ENCODE measurements at places on chromosomes 7 and 10.

GRCh38 chr7:36802459-36803135, 78.3 kb upstream of the AOAH start:
- DNase-seq = peak; percentile 25

DNA sequence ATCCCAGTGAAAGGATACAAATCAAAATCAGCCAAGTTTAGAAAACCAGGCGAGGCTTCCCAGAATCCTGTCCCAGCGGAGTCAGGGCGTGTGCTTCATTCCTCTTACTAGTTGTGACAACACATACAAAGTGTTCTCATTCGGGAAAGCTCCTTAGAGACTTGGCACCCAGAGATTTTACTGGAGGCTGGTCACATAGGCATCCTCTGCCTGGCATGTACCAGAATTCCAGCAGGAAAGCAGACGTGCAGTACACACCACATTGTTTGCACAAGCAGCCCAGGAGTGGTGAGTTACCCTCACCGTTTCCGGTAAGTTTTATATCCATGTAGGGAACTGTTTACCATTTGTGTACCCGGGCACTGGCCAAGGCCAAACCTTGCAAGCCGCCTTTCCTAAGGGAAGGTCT, 34.9 kb downstream of the MMRN2 start:
- DNase-seq = no peak

DNA sequence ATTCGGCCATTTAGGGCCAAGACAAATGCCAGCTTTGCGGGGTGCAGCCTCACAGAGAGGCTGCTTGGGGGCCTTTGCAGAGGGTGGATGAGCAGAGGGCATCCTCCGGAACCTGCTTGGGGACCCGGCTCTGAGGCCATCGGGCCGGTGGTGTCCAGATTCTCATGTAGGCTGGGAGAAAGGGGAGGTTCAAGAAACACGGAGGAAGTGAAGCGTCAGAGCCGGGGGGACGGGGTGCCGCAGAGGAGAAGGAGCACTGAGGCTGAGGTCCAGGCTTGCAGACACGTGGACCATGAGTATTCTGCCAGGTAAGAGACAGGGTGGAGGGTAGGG, 150.7 kb upstream of the SHH start:
- no peak for DNase-seq

- no peak for DNase-seq
Observed at GRCh38 chr7:71925663-71926062, 486.5 kb downstream of the CALN1 start.

DNA sequence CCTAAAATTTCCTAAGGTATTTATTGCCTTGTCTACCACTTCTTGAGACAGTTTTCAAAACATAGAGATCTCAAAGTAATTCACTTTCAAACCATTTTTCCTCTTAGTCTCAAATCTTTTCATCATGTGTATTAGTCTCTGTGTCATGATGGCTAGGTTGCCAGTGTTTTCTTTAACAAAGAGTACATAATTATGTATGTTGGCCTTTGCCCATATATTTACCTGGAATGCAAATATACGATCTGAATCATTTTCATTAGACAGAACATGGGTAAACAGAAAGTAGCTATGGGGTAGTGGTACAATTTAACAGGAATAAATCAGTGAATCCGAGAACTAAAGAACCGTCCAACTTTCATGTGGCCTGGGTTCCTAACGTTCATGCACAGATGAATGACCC, 852.1 kb upstream of the MBL2 start:
- no peak for DNase-seq

GRCh38 chr7:150949564-150949963, 28.6 kb downstream of the KCNH2 start:
- DNase-seq = no peak

GRCh38 chr10:33102071-33102470, 144.0 kb upstream of the ITGB1 start:
- DNase-seq = no peak

DNA sequence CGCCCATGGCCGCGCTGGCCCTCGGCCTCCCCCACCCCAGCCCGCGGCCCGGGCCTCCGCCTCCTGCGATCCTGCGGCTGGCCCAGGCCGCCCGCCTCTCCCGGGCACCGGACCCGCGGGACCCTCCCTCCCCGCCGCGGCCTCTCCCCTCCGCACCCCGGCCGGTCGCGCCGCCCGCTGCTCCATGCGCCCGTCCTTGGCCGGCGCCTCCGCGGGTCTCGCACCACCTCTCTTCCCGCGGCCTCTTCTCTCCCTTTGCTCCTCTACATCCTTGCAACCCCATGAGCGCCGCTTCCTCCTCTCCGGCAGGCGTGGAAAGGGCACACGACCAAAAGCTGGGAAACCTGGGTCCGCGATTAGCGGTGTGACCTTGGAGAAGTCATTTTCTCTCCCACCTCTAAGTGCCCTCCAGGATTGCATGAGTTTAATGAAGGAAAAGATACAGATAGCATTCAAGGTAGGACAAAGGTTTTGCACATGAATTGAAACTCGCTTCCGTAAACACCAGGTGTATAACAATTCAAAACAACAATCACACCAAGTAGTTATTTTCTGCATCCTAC, 448 bp upstream of the SRPK2 start:
- DNase-seq = peak; percentile 79

- DNase-seq = no peak
Observed at GRCh38 chr7:29359482-29360093, 165.0 kb downstream of the CHN2 start.

DNA sequence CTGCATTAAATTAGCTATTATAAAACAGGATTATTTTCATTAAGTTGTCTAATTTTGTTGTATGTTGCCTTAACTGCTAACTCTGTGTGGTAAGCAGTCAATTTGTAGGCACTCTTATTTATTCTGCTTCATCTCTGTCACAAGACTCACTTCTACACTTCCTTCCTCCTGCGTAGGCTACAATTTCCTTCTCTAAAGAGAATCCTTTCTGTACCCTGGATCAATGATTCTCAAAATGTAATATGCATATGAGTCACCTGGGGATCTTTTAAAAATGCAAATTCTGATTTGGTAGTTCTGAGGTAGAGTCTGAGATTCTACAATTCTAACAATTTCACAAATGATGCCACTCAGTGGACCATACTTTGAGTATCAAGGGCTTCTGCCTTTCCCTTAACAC, 4.4 kb upstream of the UBE2D1 start:
- DNase-seq = no peak

DNA sequence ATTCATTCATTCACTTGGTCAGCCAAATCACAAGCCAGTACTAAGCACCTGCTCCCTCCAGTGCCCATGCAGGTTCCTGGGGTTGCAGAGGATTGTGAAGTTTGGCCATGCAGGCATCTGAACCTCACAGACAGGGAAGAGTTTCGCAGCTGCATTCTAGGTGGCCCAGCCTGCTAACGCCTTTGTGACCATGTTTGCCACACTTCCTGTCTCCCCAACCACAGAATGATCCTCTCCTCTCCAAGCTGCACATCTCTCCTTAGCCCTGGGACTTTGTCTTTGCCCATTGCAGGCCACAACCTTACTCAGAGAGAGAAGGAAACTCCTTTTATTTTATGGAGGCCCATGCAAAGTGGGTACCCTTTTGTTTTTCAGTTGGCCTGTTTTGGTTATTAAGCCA, 31.8 kb downstream of the EPDR1 start:
- DNase-seq = no peak

DNA sequence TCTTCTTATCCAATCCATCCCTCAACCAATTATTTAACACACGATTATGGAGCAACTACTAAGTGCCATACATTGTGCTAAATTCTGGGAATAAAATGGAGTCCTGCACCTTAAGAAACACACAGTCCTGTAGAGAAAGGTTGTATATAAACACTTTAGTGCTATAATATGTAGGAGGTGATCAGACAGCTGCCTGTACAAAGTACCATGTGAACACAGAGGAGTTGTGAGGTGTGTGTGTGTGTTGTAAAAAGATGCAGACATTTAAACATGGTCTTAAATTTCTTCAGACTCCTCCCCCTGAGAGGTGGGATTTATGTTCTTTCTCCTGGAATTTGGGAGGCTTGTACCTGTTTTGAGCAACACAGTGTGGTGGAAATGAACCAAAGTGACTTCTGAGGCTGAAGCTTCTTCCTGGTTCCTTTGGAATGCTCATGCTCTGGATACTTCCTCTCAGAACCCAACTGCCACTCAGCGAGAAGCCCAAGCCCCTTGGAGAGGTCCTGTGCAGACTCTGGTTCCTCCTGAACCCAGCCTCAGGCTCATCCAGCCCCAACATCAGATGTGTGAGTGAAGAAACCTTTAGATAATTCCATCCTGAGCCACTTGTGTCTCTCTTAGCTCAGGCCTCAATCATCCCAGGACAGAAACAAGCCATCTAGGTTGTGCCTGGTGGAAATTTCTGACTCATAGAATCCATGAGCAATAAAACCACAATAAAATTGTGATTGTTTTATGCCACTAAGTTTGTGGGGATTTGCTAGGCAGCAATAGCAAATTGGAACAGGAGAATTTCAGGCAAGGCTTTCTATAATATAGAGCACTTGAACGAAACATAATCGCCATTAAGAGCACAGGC, 161.2 kb upstream of the FAM3C start:
- peak; percentile 33 for DNase-seq

DNA sequence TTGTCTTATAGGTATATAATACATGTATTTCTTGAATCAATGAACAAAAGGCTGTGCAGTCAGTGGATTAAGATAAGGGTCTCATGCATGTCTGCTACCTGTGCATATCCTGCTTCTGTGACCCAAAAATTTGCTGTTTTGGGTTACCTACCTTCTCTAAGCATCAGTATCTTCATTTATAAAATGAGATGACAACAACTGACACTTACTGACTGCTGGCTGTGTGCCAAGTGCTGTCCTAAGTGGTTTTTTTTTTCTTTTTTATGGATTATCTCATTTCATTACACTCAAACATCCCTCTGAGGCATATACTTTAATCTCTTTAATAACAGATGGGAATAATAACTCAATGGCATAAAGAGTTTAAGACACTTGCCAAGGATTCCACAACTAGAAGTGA, 2.1 kb downstream of the PDK4 start:
- no peak for DNase-seq

GRCh38 chr7:18191862-18192625, 164.4 kb upstream of the PRPS1L1 start:
- DNase-seq = no peak

DNA sequence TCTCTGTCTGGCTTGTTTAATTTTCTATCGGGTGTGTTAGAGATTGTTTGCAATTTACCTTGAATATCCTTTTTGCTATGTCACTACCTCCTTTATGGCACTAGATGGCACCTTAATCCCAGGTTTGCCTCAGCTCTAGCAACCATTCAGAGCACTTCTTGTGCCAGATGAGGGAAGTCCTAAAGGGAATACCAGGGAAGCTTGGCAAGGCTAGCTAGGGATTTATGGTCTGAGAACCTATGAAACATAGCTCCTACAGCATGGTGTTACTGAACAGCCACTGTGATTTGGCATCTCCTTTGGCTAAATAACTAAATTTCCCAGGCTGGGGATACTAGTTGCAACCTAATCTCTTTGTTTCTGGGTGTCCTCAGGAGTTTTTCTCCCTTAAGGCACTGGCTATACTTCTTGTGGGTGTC, 69.0 kb upstream of the VOPP1 start:
- DNase-seq = peak; percentile 83

- DNase-seq = no peak
Observed at GRCh38 chr7:77879272-77879671, 80.7 kb downstream of the PHTF2 start.

DNA sequence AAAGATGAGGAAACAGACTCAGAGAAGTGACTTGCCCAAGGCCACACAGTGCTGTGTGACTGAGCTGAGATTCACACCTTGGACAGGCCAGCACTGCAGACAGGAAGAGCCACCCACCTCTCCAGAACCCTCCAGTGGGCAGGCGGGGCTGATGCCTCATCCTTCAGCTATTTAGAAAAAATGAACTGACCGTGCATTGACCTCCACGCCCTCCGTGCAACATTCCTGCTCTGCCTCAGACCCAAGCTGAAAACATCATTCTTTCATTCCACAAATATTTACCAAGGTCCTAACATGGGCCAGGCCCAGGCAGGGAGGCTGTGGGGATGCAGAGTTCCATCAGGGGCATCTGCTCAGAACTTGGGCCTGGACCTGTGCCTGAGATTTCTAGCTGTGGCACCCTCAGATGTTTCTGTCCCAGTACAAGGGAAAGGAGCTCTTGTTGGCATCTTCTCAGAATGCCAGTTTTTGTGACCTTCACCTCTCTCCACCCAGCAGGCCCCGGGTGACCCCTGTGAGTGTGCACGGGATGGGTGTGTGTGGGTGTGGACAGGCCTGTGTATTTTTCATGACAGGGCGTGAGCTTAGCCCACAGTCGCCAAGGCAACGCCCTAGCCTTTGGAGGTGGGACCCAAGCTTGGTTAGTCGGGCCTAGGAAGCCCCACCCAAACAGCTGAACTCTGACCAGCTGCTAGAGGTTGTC, 6.5 kb downstream of the VSIR start:
- DNase-seq = peak; percentile 74

- DNase-seq = no peak
Observed at GRCh38 chr10:22252224-22252800, 34.5 kb upstream of the EBLN1 start.

DNA sequence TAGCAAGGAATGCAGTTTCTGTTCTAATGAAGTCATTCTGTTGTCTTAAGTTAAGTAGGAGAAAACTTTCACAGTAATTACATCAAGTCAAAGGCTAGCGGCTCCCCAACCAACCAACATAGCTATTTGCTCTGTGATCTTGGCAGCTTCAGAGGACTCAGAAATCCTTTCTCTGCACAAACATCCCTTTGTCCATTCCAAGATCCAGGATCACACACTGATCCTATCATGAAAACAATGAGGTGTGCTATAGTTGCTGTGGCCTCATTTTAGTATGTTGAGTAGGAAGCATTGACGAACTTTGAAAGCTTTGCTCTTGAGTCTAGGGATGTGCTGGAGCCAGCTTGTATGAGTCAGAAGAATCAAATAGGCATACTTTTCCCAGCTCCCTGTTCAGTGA, 218.2 kb upstream of the PRSS58 start:
- no peak for DNase-seq

DNA sequence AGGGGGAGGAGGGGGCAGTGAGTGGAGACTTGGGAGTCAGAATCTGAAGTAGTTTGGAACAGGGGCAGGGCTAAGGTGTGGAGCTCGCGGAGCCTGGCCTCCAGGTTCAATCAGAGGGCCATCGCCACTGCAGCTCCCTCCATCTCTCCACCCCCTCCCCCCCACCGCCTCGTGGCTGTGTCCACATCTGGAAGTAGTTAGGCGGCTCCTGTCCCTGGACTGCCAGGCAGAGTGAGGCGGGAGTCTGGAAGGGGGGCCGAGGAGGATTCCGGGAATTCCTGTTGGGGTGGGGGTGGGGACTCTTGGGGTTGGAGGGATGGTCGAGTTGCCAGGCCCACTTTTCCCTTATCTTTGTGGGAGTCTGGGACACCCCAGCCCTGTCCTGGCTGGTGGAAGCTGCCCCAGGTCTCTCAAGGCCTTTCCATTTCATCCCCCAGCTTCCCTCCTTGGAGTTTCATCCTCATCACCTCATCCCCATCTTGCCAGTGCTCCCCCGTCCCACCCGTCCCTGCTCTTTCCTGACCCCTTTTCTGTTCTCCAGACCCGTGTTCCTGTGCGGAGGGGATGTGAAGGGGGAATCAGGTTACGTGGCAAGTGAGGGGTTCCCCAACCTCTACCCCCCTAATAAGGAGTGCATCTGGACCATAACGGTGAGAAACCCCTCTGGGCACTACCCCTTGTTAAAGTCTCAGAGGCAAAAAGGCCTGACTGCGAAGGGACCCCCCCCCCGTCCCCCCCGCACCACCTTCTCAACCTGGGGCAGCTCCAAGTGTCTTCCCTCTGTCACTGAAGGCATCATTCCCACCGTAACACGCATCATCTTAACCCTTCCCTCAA, 944 bp downstream of the PCOLCE start:
- DNase-seq = no peak

GRCh38 chr10:69842020-69842419, 40.3 kb downstream of the COL13A1 start:
- DNase-seq = no peak
